ENCODE measurements at places on chromosomes 5 and 9.
A peak's percentile ranks its signal among the peaks of the same experiment; 100 is the strongest.

DNA sequence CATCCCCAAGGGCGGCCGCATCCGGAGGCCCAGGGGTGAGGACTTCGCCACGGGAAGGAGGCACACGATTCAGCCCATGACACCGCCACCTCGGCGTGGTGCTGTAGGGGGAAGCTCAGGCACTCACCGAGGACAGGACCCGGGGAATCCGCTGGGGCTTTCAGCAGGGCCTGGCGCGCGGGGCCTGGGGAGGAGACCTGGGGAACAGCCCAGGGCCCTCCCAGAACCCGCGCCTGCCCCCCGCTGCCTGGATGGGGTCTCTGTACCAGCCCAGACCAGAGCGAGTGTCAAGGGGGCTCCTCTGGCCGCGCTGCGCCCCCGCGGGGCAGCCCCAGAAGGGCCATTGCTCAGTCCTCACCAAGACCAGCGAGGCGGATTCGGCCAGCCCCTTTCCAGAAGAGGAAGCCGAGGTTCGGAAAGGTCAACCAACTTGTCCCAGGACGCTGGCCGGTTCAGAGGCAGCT lies 12.8 kb downstream of the COL23A1 start:
- DNase-seq: no peak

GRCh38 chr5:39577529-39577928 lies 152.7 kb upstream of the DAB2 start:
- no peak for DNase-seq

DNA sequence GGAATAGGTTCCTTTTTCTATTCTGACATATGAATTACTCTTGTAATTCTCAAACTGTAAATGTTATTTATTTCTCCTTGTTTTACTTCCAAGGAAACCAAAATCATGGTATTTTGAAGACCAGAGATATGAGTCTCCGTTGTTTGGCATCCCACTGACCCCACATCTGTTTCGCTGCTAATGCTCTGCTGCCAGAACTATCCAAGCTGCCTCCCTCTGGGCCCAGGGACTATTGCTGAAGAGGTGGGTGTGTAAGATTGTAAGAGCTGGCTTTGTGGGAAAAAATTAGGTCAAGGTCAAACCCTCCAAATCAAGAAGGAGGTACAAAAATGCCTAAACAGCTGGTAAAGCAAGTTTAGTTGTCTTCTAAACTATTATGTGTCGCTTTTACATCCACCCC lies 129.4 kb upstream of the MYO10 start:
- no peak for DNase-seq

- DNase-seq: no peak
These were observed 510 bp downstream of the NOXA1 start for GRCh38 chr9:137423514-137424291.

- DNase-seq: no peak
These were observed 47.6 kb upstream of the ELOVL7 start for GRCh38 chr5:60891667-60892066.

GRCh38 chr5:82628364-82628910 lies 350.3 kb upstream of the RPS23 start:
- DNase-seq: no peak

GRCh38 chr5:76401801-76402250 lies 1.3 kb upstream of the IQGAP2 start:
- DNase-seq: no peak

DNA sequence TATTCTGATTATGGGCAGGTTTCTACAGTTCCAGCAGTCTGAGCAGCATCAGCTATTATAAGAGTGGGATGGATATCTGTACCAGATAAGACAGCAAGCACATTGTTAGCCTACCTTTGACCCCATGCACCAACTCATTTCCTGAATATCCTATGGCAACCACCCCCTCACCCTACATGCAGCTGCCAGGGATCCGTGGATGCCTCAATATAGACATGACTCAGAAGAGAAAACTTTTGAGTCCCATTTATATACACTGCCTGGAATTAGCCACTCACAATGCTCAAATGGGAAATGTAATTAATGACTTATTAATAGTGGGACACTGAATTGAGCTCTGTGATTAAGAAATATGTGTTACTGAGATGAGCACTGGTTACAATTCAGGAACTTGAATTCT lies 124.4 kb downstream of the SSBP2 start:
- DNase-seq: no peak

- DNase-seq: no peak
These were observed 166.6 kb downstream of the RFX3 start for GRCh38 chr9:3359048-3359692.

DNA sequence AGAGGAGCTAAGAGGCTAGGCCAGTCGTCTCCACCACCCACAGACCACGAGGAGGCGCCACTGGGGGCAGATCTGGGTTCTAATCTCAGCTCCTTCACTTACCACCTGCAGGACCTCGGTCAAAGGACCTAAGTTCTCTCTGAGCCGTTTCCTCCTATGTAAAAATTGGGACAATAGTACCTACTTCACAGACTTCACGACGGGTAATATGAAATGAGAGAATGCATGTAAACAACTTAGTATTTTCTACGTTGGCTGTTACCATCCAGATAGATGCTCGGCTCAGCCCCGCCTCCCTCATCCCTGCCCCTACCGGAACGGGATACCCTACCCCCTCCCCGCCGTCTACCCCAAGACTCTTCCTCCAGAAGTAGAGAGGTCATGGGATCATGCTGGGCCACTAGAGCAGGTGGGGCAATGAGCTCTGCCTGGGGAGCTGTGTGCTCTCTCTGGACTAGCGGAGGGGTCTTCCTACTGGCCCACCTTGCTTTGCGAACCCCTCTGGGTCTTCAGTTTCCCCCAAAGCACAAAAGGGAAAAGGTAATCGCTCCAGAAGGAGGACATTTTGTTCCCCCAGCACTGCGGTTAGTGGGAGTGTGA lies 541 bp downstream of the GNPDA1 start:
- DNase-seq: no peak

DNA sequence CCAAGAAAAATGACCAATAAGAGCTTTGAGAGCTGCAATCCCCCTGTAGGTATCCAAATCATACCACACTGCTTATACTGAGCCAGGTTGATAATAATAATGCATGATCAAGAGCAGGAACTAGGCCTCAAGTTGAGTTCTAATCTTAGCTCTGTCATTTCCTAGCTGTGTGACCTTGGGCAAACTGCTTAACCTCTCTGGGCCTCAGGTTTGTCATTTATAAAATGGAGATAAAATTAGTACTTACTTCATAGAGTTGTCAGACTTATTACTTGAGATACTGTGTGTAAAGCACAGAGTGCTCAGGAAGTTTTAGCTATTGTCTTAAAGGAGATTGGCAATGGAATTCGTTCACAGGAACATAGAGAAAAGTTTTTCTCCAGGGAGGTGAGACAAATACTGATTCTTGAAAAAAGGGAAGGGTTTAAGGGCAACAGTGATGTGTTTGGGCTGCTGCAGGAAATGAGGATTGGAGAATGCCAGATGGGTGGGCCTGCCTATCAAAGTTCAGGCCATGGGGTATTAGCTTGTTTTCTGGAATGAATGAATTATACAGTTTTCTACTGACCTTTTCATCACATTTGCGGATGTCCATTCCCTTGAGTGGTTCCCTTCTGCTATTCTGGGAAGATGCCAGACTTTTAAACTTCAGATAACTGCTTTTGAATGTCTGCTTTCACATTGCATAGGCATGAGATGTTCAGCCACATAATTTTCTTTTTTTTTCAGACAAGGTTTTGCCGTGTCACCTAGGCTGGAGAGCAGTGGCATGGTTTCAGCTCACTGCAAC lies 10.2 kb upstream of the ATP6V0E1 start:
- DNase-seq: no peak

DNA sequence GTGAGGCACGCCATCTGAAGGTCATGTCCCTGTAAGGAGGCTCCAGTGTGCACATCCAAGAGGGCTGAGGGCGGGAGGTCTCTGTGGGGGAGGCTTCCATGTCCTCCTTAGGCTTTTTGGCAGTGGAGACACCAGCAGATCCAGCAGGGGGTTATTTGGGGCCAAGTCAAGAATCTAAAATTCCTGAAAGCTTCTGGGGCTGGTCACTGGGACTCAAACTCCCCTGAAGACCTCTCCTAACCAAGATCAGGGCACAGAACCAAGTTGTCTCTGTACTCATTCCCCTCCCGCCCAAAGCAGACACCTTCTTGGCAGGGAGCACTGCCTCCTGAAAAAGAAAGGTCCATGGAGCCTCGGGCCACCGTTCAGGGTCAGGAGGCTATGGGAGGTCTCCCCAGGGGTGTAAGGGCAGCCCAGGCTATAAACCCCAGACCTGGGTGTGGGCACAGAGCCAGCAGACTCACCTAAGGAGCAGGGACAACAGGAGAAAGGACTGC lies 127.4 kb upstream of the ADRA1B start:
- no peak for DNase-seq

DNA sequence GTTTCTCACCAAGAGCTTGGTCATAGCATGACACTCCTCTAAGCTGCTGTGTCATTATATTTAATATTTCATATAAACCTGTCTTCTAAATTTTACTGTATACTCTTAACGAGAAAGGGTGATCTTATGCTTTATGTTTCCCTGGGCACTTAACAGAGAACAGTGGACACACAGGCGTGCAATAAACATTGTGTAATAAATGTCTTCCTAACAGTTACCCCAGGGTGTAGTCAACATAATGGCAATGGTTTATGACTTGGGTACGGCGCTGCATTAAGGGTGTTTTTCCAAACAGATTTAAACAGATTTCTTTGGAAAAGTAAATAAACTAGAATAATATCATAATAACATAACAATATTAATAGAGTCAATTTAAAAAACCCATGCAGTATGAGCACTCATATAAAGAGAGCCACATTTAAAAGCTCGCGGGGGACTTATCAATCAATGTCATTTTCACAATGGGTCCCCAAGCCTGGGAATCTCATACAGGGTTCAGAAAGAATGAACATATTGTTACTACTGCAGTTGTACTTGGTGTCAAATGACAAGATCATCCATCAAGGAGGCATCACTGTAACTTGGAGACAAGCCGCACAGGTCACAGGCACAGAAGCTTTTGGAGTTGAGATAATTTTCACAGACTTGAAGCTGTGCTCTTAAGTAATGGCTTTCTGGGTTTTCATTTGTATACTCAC lies 376.4 kb downstream of the CTNND2 start:
- DNase-seq: no peak

- DNase-seq: no peak
These were observed 219.5 kb downstream of the NR3C1 start for GRCh38 chr5:143183989-143184388.

DNA sequence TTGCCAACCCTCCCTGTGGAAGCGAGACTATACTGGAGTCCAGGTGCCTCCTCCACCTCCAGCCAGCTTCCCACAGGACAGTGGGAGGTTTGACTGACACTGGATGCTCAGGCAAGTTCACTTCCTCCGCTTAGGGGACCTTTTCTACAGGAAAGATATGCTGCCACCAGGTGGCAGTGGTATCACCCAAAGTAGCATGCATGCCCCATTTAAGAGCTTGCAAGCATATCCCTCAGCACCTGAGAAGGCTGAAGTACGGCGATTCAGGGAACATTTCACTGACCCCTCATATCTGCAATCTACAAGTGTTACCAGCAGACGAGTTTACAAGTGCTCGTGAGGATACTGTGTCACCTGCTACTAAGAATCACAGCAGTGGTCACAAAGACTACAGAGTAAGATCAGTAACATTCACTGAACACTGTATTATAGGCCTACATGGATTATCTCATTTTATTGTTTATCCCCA lies 75.5 kb downstream of the KLHL3 start:
- peak; percentile 52 for DNase-seq

DNA sequence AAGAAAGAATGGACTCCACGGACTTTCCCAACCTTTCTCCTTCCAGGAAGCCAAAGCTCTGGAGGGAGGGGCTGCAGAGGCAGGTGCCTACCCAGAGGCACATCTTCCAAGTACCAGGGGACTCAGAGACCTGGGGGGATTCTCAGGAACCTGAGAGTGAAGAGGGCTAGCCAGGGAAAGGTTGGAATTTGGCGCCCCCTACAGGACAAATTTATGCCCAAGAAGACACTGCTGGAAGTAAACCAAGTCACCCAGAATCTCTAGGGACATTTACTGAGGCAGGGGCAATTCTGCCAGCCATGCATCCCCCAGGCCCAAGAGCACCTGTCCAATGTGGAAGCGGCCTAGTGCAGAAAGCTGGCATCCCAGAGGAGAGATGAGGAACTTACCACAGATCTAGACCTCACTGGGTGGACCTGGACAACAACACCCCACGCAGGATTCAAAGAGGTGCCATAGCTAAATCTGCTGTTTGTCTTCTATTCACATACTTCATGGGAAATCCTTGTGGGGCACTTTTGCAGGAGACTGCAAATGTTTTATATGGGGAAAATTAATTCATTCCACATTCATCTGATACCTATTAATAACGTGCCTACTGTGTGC lies 25.9 kb upstream of the IDNK start:
- DNase-seq: peak; percentile 27

All from T-helper 2 cell (primary cell).